ENCODE measurements at places on chromosomes 3 and 15.

DNA sequence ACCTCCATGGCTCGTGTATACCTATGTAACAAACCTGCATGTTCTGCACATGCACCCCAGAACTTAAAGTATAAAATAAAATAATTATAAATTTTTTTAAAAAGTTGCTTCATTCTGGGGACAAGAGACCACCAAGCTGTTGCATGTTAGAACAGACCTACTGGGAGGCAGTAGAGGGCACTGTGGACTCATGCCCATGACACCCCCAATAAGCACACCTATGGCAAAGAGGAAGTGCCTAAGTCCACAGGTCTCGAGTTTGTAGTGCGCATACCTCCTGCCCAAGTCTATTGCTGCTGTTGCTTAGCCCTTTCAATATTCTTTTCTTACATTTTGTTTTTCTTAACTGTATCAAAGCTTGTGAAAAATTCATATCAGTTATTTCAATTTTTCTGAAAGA lies 267.9 kb upstream of the THBS1 start:
- DNase-seq, result no peak

GRCh38 chr15:33159726-33160453 lies 34.6 kb downstream of the FMN1 start:
- no peak for DNase-seq

- no peak for DNase-seq
Observed at GRCh38 chr15:47614360-47615011, 102.8 kb upstream of the SEMA6D start.

GRCh38 chr3:32046102-32046501 lies 60.3 kb upstream of the GPD1L start:
- no peak for DNase-seq

DNA sequence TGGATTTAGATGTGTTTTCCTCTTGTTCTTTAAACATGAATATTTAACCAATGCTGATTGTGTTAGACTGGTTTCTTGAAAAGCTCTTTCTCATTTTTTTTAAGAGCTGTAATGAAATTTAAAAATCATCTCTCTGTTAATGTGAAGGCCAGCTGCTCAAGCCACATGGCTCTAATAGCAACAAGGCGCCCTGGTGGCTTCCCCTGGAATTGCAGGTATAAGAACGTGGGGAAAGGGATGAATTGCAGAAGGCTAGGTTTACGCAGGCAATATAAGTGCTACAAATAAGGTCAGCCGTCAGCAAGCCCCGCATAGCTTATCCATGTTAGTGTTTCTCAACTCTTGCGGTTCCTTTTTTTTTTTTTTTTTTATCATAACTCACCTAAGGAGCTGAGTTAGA lies 108.5 kb downstream of the SAMMSON start:
- DNase-seq, result no peak

DNA sequence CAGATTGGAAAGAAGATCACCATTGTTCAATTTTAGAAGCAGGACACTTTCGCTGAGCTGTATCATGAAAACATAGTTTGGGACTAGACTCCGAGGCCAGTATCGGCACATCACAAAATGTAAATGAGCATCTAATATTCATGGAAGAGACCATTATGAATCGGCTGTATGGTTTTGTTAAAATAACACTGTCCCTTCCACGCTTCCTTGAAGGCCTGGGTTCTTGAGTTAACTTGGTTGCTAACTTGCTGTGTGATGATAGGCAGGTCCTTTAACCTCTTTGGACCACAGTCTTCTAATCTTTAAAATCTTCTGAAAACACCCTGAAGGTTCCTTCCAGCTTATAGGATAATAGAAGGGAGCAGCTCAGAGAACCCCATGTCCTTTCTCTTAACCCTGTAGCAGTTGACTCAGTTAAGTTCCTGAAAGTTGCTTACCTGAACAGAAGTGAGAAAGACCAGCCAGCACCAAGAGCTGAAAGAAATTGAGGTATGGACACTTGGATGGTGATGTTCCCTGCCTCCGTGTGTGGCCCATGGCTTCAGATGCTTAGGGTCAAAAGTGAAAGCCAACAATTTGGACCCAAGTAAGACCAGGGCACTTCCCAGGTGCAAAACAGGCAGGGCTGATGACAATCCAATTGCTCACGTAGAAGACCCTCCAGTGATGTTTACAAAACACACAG lies 2.1 kb downstream of the CD80 start:
- DNase-seq, result no peak

DNA sequence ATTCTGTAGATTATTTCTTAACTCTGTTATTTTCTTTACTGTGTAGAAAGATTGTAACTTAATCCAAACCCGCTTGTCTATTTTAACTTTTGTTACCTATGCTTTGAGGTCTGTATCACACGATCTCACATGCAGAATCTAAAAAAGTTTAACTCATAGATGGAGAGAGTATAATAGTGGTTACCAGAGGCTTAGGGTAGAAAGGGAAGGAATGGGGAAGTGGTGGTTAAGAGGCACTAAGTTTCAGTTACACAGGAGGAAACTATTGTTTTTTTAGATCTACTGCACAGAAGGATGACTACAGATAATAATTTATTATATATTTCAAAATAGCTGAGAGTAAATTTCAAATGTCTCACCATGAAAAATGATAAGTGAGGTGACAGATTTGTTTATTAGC lies 515.2 kb downstream of the RSL24D1 start:
- no peak for DNase-seq

DNA sequence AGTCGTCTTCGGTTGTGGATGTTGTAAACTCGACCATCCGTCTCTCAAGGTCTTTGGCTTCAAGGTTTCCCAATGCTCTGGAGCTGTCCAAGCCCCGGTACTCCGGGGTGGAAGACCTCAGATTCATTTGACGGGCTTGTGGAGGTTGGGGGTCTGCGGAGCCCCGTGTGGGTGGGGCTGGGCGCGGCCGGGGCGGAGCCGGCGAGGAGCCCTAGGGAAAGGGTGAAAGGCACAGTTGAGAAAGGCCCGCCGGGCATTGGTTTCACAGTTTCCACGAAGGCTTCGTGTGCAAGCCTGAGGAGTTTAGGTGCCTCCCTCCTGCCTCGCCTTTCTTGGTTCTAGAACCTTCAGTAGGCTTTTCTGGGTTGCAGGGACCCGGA lies 360 bp upstream of the MGA start:
- no peak for DNase-seq

GRCh38 chr3:16309558-16309957 lies 44.5 kb downstream of the OXNAD1 start:
- DNase-seq, result no peak

Measured in ascending aorta (tissue), 2 donors.